ENCODE measurements at places on chromosomes 7 and 10.

DNA sequence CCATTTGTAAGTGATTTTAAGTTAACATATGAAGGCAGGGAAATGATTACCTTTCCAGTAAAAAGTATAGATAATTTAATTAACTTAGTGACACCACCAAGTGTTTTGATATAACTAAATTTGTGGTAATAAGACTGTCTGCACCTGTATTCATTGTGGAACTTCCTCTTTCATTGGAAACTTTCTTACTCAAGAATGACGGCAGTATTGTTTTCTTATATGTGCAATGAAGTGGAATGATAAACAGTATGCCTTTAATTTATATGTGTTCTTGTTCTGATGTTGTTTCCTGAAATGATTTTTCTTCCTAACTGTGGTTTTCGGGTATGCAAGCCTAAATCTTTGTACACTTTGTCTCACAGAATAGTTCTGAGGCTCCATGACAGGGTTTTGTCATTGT lies 46.4 kb downstream of the CASD1 start:
- no peak for DNase-seq

GRCh38 chr10:72009425-72010081 lies 45.4 kb downstream of the CHST3 start:
- no peak for DNase-seq

DNA sequence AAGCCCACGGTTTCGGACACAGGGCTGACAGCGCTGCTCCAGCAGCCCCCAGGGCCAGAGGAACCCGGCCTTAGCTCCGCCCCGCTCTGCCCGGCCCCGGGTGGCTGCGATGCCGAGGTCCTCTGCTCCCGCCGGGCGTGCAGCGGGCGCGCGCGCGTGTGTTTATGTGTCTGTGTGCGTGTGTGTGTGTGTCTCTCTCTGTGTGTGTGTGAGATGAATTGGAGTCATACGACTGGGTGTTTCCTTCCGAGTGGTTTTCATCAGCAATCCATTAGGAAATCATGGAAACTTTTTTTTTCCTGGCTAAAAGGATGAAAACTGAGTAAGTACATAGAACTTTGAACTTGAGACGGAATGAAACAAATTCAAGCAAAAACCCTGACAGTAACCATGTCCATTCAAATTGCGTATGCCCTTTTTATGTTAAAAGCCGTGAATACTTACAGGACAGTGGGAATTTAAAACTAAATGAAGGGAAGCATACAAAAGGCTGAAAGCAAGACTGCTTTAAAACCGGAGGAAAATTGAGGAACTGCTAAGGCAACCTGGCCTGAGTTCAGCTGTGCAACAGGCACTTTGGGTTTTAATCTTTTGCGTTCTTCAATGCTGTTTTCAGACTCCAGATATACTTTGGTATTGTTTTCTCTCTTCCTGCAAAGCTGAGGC lies at the start of gene CPED1:
TSS of gene CPED1 (plus strand) at position 121 of the 666 bp plus-strand sequence. CDS start 911 bp downstream, outside the sequence.
- peak; percentile 32 for DNase-seq

GRCh38 chr7:116633131-116633988 lies 38.6 kb upstream of the MET start:
- peak; percentile 2 for DNase-seq

DNA sequence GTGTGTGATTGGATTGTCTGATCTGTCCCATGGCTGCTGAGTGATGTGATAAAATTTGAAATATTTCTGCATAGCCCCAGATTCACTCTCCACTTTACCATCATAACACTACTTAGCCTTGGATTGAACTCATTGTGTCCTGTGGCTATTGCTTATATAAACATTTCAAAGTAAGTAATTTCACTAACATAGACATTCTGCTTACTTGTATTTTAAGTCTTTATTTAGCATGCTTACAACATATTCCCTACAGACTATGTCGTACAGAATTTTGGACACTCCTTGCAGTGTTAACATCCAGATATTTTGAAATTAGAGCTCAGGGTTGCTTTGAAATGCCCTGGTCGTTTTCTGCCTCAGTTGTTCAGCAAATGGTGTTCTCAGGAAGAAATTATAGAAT lies 117.6 kb downstream of the LRRC4 start:
- DNase-seq: no peak

GRCh38 chr10:70513848-70514309 lies 35.3 kb downstream of the PALD1 start:
- peak; percentile 75 for DNase-seq

DNA sequence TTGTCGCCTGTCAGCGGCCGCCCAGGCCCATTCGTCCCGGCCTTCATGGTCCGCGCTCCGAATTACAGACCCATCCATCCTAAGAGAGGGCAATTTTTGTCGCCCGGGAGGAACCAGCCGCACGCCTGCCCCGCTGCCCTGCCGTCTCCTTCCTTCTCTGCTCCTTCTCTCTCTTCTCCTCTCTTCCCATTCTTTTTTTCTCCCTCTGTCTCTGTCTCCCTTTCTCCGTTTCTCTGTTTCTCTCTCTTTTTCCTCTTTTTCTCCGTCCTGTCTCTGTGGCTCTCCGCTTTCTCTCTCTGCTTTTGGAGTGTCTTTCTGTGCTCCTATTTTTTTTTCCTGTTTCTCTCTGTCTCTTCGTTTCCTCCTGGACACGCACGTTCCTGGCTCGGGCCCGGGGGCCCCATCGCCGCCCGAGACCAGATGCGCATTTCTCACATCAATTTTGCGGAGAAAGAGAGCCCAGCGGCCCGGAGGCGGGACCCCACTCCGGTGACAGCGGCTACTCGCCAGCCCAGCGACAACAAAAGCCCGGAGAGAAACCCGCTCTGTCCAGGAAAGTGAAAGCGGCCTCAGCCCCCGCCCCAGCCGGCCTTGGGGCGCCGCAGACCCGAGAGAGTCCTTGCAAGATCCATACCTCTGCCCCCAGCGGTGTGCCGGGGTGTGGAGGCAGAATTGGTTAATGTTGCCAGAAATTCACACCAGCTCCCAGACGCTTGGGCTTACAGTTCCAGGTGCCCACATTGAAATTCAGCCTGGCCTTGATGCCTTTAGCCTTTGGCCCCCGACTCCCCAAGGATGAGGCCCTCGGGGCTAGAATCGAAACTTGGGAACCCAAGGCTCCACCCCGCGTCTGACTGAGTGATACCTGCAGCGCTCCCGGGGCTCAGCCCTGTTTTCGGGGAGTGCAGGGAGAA lies 4.1 kb downstream of the LBX1 start:
- DNase-seq: no peak

- DNase-seq: no peak
Observed at GRCh38 chr10:6349846-6350535, 147.3 kb downstream of the PFKFB3 start.

- no peak for DNase-seq
Observed at GRCh38 chr10:13707156-13707881, 120.6 kb downstream of the PRPF18 start.

DNA sequence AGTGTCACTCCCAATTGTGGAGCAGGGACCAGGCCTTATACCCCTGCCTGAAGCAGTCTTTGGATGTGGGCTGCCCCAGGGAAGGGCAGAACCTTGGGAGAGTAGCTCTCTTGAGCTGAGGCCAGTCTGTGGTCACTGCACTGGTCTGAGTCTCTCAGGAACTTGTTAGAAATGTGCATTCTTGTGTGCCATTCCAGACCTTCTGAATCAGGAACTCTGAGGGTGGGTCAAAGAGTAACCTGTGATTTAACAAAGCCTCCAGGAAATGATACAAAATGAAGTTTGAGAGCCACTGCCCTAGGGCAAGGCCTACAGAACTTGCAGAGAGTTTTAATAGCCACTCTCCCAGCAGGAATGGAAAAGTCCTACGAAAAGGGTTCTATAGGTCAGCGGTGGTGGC lies 68.1 kb downstream of the LYZL1 start:
- no peak for DNase-seq

- no peak for DNase-seq
Observed at GRCh38 chr7:131557652-131558385, 1.4 kb upstream of the PODXL start.

- no peak for DNase-seq
Observed at GRCh38 chr10:420154-421121, 269.0 kb downstream of the DIP2C start.

DNA sequence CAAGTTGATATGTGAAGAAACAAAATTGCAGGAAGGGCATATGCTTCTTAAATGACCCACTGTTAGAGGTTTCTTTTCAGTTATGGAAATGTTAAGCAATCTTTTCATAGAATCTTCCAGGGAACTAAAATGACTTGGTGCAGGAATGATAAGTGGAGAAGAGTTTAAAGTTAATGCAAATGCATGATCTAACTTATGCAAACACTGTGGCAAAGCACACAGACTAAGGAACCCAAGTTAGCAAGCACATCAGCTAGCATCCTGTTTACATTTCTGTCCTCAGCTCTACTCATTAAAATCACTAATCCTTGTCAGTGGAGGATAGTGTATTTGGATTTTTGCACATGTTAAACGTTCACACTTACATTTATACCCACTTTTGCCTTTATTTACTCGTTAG lies 9.3 kb downstream of the CLCN1 start:
- DNase-seq: no peak

- no peak for DNase-seq
Observed at GRCh38 chr7:36623247-36623646, 101.0 kb downstream of the AOAH start.

- no peak for DNase-seq
Observed at GRCh38 chr10:24813856-24814255, 90.2 kb upstream of the ARHGAP21 start.

DNA sequence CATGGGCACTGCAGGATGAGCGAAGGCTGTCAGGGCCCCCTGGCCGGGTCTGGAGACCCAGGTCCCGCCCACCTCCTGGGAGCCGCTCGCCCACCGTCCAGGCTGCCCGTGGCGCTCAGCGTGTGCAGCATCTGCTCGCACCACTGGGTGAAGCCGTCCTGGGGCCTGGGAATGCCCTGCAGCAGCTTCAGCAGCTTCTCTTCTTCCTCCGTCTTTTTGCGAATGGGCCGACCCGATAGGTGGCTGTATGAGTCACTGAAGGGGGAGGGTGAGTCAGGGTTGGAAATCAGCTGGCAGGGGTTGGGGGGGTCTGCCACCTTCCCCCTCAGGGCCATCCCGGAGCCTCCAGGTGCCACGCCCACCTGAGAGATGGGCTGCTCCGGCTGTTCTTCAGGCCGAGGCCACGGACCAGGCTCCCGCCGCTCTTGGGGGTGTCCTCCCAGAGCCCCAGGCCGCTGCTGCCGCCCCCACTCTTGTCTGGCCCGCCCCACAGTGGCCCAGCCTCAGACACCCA lies 8.7 kb downstream of the GNB2 start:
- no peak for DNase-seq

DNA sequence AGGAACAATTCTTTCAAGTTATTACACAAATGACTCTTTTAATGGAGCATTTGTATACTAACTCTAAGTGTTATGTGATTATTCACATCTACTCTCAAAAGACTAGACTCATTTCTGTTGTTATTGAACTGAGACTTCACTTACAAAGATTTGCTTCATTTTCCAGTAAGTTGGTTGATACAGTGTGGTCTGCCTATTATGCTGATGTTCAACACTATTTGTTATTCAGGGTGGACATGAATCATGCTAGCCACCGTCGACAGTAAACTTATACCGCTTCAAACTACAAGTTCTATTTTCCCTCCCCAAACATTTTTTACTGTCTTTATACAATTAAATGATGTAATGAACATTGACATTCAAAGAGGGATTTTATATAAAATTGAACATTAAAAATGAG lies 84.5 kb downstream of the PRKG1 start:
- DNase-seq: no peak

DNA sequence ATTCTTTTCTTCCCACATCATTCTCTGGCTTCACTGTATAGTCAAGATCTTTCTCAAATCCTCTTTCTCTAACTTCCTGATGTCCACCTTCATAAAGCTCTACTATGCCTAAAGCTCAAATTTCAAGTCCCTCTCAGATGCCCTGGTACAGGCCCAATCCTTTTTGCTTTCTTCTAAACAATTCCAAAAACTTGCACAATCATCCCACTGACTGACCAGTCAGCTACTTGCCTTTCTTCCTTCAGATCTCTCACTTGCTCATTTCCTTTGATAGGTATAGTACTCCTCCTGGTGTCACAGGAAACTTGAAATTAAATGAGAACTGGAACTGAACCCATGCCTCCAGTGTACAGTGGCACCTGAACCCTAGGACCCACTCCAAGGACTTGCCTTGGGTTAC lies 18.2 kb downstream of the SEC31B start:
- no peak for DNase-seq

DNA sequence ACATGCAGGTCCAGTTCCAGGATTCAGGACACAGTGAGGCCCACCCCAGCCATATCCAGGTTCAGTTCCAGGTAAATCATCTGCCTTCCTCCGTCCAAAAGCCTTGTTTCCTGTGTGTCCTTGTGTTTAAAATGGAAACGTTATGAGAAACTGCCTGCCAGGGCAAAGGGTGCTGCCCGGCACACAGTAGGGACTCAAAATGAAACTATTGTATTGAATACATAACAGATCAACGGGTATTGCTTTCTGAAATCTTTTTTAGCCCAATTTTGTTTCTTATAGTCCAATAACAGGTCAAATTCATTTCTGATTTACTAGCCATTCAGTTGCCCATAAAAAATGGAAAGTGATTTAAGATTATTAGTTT lies 115.5 kb downstream of the EGFR start:
- no peak for DNase-seq

GRCh38 chr7:74343281-74344131 lies 54.3 kb downstream of the CLIP2 start:
- DNase-seq: no peak
